GM23338 (cell line): ENCODE measurements at places on chromosomes 1 and 21. TPM values are rescaled to one million over a fixed set of nuclear protein-coding genes. Genes with fewer than 3 reads are reported as not detected.

DNA sequence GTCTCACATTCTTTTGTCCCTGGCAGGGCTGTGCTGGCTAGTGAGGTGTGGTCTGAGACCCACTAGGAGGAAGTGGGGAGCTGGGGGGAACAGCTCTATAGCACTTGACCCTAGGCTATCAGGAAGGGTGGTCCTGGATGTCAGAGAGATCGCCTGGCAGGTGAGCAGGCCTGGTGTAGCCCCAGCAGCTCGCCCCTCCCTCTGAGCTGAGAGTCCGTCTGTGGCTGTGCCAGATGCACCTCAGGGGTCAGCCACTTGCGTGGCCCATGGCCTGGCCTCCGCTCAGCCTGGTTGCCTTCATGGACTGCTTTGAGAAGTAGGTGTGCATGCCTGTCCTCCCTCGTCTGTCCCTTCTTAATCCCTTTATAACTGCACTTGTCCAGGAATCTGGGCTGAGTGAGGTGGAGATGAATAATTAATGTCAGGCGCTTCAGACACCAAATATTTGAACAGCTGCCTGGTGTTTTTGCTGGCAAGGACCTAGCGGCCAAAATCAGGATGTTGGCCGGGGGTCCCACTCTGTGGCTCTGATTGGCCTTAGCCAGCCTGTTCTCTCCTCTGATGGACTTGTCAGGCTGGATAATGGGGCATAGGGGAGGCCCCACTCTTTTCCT is 30.5 kb downstream of the TMEM53 start:
- DNase-seq = no peak

GRCh38 chr1:227390525-227390924 is 72.2 kb upstream of the CDC42BPA start:
- no peak for DNase-seq

Gene OR2L13
- not detected in 2 replicates for total RNA-seq

DNA sequence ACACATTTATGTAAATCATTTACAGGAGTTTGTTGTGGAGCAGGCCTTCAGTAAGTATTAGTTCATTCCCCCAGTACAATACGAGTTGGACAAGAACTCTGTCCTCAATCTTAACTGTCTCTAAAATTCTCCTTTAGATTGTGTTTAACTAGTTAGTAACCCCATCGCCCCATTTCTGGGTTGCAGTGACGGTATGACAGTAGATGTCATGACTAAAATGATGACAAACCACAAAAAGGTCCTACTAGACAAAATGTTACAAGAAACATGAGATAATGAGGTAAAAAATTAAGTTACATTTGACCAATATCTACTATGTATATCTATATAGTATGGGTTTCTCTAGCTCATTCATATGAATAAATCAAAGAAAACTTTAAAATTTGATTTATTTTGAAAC is 41.1 kb downstream of the CD58 start:
- DNase-seq = no peak

- no peak for DNase-seq
These were observed 18.7 kb upstream of the GALNT2 start for GRCh38 chr1:230048322-230048721.

GRCh38 chr1:42350086-42350485 is 15.1 kb upstream of the FOXJ3 start:
- no peak for DNase-seq

GRCh38 chr1:156075162-156075561 is 7.1 kb downstream of the MEX3A start:
- peak; percentile 50 for DNase-seq

- no peak for DNase-seq
These were observed 158.7 kb upstream of the IRF2BP2 start for GRCh38 chr1:234768569-234769283.

DNA sequence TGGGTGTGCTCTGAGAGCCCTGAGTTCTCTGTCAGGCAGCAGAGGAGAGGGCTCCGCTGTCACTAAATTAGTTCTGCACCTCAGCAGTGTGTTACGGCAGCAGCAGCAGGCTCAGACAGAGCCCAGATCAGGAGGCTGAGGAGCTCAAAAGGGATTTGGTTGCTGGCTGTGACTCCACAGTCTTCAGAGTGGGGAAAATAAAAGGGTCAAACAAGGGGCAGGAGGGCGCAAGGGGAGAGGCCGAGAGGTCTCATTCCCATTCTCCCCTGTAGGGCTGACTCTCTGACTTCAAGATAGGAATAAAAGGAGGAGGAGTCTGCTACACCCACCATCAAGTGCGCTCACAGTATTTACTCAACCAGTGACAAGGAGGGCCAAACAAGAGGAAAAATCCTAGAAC is 9.2 kb upstream of the SLC45A3 start:
- no peak for DNase-seq
